ENCODE measurements at places on chromosomes 3 and 15. TPM values are rescaled to one million over a fixed set of nuclear protein-coding genes. Genes with fewer than 3 reads are reported as not detected.

- DNase-seq: no peak
Measured at GRCh38 chr15:53982071-53982680, 3.9 kb downstream of the UNC13C start.

The NR1I2 gene
- total RNA-seq: 1.0 TPM

The FRMD4B gene
- total RNA-seq: 11.7 TPM

GRCh38 chr3:16332904-16333426, 68.0 kb downstream of the OXNAD1 start:
- DNase-seq: no peak

The C2CD4A gene
- 1.0 TPM for total RNA-seq

DNA sequence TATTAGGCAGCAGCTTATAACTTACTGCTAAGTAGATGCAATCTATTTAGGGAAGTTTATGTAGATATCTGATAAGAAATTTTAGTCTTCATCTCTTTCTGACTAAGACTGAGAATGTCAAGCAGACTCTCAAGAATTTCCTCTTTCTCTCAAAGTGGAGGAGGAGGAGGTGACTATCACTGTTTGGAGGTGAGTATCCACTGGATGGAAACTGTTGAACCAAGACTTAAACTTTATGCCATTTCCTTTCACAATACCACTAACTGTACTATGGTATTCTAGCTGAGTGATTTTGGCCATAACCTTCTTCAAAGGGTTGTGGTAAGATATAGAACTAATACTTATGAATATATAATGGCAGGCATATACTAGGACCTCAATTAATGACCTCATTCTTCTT, 64.6 kb downstream of the TPRG1 start:
- no peak for DNase-seq

DNA sequence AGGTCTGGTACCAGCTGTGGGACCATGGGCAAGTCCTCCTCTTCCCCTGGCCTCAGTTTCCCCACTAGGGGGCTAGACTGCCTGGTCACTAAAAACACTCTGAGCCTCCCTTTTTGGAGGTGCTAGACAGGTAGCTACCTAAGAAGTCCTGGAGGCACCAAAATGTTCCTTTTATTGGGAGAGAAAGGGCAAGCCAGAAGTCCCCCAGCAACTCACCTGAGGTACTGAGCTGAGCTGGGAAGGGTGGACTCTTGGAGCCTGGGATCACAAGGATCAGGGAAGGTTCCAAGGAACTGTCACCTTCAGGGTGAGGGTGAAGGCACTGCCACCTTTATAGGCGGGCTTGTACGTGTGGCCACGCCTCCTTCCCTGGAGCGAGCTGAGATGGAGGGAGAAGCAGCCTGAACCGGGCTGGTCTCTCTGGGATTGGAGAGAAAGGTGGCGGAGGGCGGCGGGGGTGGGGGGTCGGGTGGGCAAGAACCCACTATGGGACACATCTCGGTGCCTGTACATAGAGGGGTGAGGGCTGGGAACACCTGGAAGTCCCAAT, at the start of gene CYP1A1:
CYP1A1 (minus strand) TSS at position 304 of the 550 bp plus-strand sequence. CDS start 2,431 bp downstream, outside the sequence.
- peak; percentile 38 for DNase-seq

The LARP6 gene
- 0.36 TPM for total RNA-seq

GRCh38 chr3:158808697-158809096, 6.8 kb downstream of the MFSD1 start:
- peak; percentile 33 for DNase-seq

GRCh38 chr3:120764206-120764605, 21.7 kb downstream of the GTF2E1 start:
- no peak for DNase-seq

GRCh38 chr15:58302832-58303231, 129.0 kb upstream of the LIPC start:
- no peak for DNase-seq

The UBE2E2 gene
- 23.2 TPM for total RNA-seq

DNA sequence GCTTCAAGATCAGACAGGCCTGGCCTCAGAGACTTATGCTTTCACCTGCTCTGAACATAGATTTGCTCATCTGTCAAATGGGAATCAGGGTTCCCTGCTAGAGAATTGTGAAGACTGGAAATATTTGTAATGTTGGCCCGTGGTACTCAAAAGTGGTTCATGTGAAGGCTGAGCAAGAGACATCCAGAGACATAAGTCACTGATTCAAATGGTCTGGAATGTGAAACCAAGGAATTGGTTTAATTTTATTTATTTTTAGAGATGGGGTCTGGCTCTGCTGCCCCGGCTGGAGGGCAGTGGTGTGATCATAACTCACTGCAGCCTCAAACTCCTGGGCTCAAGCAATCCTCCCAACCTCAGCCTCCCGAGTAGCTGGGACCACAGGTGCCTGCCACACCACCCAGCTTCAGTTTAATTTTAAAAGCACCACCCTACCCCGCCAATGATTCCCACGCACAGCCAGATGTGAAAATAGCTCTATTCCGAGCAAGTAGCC, 60.1 kb downstream of the DAPK2 start:
- DNase-seq: no peak

DNA sequence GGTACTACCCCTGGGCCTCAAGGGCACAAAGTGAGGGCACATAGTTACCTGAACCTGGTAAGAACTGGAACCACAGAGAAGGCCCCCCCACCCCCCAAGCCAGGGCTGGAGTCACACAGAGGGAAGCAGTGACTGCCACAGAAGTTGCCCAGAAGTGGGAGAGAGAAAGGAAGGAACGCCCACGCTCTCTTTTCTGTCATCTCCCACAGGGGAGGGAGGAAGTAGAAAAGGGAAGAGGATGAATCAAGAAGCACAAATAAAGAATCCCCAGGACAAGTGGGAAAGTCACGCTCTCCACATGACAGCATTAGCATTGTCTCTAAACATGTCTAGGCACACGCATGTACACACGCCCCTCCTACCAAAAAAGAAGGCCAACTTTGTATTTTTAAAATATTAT, 114.7 kb upstream of the FRMD4B start:
- DNase-seq: no peak

All from activated CD8-positive, alpha-beta T cell treated with anti-CD3 and anti-CD28 coated beads for 36 hours (primary cell).